ENCODE measurements at places on chromosomes 1 and 21.
A peak's percentile ranks its signal among the peaks of the same experiment; 100 is the strongest.

GRCh38 chr1:111191496-111191895 lies 8.9 kb downstream of the DENND2D start:
- peak; percentile 64 for DNase-seq

DNA sequence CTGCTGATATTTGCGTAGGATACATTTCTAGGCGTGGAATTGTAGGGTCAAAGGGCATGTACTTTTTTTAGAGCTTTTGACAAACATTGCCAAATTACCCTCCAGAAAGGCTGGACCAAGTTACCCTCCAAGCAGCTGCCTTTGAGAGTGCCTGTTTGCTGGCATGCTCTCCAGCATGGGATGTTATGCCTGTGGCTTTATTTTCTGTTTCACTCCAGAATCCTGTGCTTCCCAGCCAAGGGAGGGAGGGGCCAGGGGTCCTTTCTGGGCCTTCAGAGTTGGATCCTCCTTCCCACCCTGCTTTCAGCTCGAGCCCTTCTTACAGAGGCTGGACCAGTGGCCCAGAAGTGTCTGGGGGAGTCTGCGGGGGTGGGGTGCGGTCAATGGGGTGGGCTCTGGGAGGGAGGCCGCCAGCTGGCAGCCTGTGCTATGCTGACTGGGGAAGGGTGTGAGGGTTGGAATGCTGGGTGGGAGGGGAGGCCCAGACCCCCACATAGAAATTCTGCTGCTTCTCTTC lies 81.2 kb downstream of the EPHB2 start:
- DNase-seq, result no peak

- DNase-seq, result no peak
Measured at GRCh38 chr1:179586107-179586823, 5.4 kb upstream of the TDRD5 start.

GRCh38 chr1:183403498-183403897 lies 14.7 kb downstream of the NMNAT2 start:
- no peak for DNase-seq

- no peak for DNase-seq
Measured at GRCh38 chr1:208233978-208234377, 10.2 kb downstream of the PLXNA2 start.

DNA sequence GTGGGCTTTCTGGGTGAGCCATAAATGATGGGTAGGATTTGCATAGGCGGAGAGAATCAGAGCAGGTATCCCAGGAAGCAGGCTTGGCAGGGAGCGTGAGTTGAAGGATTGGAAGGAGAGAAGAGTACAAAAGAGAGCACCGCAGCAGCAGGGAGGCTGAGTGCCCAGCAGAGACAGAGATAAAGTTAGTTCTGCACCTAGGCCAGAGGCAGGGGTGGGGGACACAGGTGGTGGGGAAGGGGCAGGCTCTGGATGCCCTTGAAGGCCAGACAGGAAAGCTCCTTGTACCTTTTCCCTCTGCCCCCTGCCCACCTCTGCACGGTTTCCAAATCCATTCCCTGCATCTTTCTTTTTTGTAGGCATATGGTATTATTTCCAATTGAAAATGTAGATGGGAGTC lies 33.0 kb upstream of the TRABD2B start:
- DNase-seq, result no peak

- no peak for DNase-seq
Measured at GRCh38 chr1:52713590-52713989, 12.7 kb upstream of the ZYG11B start.

- DNase-seq, result no peak
Measured at GRCh38 chr1:235330918-235331285, 2.5 kb downstream of the GGPS1 start.

All from BJ (cell line).